ENCODE measurements at places on chromosomes 5 and 9.
A peak's percentile ranks its signal among the peaks of the same experiment; 100 is the strongest.

DNA sequence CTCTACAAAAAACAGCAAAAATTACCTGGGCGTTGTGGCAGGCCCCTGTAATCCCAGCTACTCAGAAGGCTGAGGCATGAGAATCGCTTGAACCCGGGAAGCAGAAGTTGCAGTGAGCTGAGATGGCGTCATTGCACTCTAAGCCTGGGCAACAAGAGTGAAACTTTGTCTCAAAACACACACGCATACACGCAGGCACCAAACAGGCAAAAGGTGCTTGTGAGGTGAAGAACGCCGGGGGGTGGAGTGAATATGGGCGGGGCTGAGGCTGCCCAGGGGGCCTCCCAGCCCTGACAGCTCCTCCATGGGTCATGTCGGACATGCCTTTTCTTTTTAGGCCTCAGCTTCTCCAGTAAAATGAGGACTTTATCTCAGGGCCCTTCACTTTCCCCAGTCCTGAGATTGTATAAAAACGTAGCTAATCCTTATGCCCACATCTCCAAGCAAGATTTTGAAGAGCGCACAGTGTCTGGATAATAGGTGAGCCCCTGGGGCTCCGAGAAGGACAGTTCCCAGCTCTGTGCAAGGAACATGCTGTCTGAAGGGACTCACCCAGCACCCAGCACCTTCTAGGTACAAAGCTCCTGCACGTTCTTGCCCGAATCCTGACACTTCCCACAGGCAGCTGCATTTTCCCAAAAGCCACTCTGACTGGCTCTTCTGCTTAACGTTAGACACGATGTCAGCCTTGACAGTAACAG lies 168.3 kb downstream of the COL23A1 start:
- no peaks in the 10 kb centered on the region for H3K4me1 ChIP-seq
- no peak overlapping the region for H3K4me3 ChIP-seq
- H3K36me3 ChIP-seq: no peaks in the 10 kb centered on the region
- no peak for DNase-seq
- H3K27ac ChIP-seq: no peak overlapping the region
- no peaks in the 10 kb centered on the region for H3K27me3 ChIP-seq

- H3K27ac ChIP-seq: no peak overlapping the region
- no peaks in the 10 kb centered on the region for H3K36me3 ChIP-seq
- H3K4me1 ChIP-seq: peaks cover 7% of the 10 kb centered on the region
- peak; percentile 32 for DNase-seq
- no peaks in the 10 kb centered on the region for H3K27me3 ChIP-seq
Observed at GRCh38 chr5:134132372-134133187, 18.1 kb downstream of the TCF7 start.

GRCh38 chr9:75369989-75370388 lies 281.7 kb downstream of the OSTF1 start:
- no peak overlapping the region for H3K4me3 ChIP-seq
- H3K4me1 ChIP-seq: no peaks in the 10 kb centered on the region
- H3K27me3 ChIP-seq: no peaks in the 10 kb centered on the region
- no peak for DNase-seq
- no peak overlapping the region for H3K27ac ChIP-seq

DNA sequence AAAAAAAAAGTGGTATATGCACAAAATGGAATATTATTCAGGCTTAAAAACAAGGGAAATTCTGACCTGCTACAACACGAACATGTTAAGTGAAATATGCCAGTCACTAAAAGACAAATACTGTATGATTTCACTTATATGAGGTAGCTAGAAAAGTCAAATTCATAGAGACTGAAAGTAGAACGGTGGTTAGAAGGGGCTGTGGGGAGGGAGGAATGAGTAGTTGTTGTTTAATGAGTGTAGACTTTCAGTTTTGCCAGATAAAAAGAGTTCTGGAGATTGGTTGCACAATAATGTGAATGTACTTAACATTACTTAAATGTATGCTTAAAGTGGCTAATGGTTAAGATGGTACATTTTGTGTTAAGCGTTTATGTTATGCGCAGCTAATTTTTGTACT lies 79.5 kb upstream of the IL12B start:
- no peak for DNase-seq
- H3K27me3 ChIP-seq: no peaks in the 10 kb centered on the region
- no peaks in the 10 kb centered on the region for H3K4me1 ChIP-seq
- no peak overlapping the region for H3K4me3 ChIP-seq

DNA sequence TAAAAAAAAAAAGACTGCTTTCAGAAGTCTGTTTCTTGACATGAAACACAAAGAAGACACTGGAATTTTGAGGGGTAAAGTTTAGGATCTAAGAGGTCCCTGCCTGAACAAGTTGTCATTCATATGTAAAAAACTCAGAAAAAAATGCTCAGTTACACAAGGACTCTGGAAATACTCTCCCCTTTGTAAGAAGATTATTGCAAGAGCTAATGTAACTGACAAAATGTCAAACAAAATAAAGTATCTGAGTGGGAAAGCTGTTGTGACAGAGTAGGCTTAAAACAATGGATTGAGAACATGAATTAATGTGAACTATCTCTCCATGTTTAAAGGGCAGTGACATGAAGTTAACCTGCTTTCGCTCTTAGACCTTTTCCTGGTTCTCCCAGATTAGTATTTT lies 416.7 kb upstream of the TYRP1 start:
- H3K36me3 ChIP-seq: no peaks in the 10 kb centered on the region
- no peaks in the 10 kb centered on the region for H3K4me1 ChIP-seq
- DNase-seq: no peak
- H3K27me3 ChIP-seq: no peaks in the 10 kb centered on the region
- H3K4me3 ChIP-seq: no peak overlapping the region

- no peaks in the 10 kb centered on the region for H3K27me3 ChIP-seq
- no peak for DNase-seq
- H3K4me3 ChIP-seq: no peak overlapping the region
- no peaks in the 10 kb centered on the region for H3K36me3 ChIP-seq
- H3K4me1 ChIP-seq: no peaks in the 10 kb centered on the region
- H3K27ac ChIP-seq: no peak overlapping the region
Observed at GRCh38 chr9:118578467-118578866, 790.8 kb downstream of the BRINP1 start.

- no peaks in the 10 kb centered on the region for H3K27me3 ChIP-seq
- no peaks in the 10 kb centered on the region for H3K36me3 ChIP-seq
- no peak for DNase-seq
- H3K27ac ChIP-seq: no peak overlapping the region
Observed at GRCh38 chr5:88401228-88401627, 132.6 kb upstream of the TMEM161B start.

GRCh38 chr5:15679161-15679560 lies 179.2 kb downstream of the FBXL7 start:
- H3K27ac ChIP-seq: no peak overlapping the region
- H3K36me3 ChIP-seq: no peaks in the 10 kb centered on the region
- H3K27me3 ChIP-seq: no peaks in the 10 kb centered on the region

GRCh38 chr5:43038496-43038989 lies 1.6 kb downstream of the ANXA2R start:
- H3K36me3 ChIP-seq: no peaks in the 10 kb centered on the region
- peak overlapping the region; percentile 30 for H3K4me3 ChIP-seq
- no peak overlapping the region for H3K27ac ChIP-seq
- peaks cover 4% of the 10 kb centered on the region for H3K27me3 ChIP-seq

GRCh38 chr9:89505048-89505447 lies 7.1 kb upstream of the SEMA4D start:
- H3K4me1 ChIP-seq: no peaks in the 10 kb centered on the region
- H3K27ac ChIP-seq: no peak overlapping the region
- no peak for DNase-seq
- H3K4me3 ChIP-seq: no peak overlapping the region
- no peaks in the 10 kb centered on the region for H3K27me3 ChIP-seq
- H3K36me3 ChIP-seq: no peaks in the 10 kb centered on the region

DNA sequence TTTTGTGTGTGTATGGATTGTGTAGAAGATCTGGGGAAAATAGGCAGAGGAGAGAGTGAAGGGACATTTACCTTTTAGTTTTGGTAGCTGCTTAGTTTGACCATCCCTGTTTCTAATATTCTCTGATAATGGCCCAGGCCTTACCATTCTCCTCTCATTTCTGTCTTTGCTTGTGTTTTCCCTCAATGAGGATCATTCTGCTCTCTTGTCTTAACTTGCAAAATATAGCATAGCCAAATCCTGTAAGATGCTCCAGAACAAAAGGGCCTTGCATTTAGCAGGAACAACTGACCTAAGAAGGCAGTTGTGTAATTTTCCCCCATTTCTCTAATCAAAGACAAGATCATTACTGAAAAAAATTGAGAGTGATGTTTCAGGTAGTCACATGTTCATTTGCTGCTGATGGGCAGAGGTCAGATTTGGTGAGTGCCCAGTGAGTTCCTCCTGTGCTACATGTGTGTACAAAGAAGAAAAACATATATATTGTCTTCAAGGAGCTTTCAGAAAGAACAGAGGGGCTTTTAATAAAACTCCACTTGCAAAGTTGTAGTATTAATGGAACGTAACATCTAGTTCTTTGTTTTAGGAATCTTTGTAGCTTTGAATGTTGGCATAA lies 139.5 kb downstream of the KDM4C start:
- H3K4me3 ChIP-seq: no peak overlapping the region
- H3K27me3 ChIP-seq: no peaks in the 10 kb centered on the region
- no peak overlapping the region for H3K27ac ChIP-seq
- H3K4me1 ChIP-seq: peaks cover 12% of the 10 kb centered on the region
- DNase-seq: no peak

DNA sequence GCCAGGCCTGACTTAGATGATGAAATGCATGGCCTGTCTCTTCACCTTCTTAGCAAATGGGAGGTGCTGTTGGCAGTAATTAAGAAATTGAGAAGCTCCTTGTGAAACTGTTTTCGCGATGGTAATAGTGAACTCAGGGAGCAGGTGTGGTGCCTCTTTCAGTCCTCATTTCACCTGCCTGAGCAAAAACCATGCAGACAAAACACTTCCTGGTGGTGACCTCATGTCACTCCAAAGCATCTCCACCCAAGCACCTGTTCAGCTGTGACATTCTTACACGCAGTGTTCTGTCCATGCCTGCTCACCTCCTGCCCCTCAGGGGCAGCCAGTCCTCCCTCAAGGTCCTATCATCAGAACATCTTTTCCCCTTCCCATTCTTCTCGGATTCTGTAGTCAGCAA lies 146.5 kb downstream of the CD180 start:
- H3K27me3 ChIP-seq: no peaks in the 10 kb centered on the region
- DNase-seq: no peak
- no peaks in the 10 kb centered on the region for H3K4me1 ChIP-seq
- H3K27ac ChIP-seq: no peak overlapping the region

DNA sequence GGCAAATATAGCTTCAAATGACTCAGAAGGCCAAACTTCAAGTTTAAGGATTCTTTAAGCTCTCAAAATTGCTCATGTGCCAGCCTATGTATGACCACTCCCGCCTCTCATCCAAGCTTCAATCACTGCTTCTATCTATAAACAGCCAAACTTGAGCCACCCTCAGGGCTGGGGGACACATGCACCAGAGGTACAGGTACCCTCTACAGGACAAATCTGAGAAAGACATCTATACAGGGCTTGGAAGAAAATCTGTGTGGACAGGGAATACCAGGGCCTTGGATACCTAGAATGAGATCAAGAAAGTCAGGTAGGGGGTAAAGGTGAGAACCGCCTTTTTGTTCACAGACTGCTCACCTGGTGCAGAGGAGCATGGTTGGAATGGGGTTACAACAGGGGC lies 217.9 kb downstream of the ATPSCKMT start:
- DNase-seq: no peak
- no peak overlapping the region for H3K4me3 ChIP-seq

DNA sequence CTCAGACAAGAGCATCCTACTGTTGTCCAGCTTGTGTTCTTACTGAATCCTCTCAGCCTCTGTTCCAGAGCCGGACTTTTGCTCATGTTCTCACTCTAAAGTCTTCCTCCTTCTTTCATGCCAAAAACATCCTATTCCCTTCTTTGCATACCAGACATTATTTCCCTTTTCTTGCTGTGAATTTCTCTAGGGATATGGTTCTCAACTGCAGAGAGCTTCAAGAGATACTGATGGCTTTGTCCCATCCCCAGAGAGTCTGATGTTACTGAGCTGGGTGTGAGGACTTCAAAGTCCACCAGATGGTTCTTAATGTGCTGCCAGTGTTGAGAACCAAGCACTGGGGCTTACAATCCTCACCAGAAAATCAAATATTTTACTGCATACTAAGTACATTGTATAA lies 98.6 kb upstream of the FER start:
- H3K4me1 ChIP-seq: no peaks in the 10 kb centered on the region
- no peaks in the 10 kb centered on the region for H3K36me3 ChIP-seq
- H3K27me3 ChIP-seq: no peaks in the 10 kb centered on the region
- DNase-seq: no peak
- H3K4me3 ChIP-seq: no peak overlapping the region

DNA sequence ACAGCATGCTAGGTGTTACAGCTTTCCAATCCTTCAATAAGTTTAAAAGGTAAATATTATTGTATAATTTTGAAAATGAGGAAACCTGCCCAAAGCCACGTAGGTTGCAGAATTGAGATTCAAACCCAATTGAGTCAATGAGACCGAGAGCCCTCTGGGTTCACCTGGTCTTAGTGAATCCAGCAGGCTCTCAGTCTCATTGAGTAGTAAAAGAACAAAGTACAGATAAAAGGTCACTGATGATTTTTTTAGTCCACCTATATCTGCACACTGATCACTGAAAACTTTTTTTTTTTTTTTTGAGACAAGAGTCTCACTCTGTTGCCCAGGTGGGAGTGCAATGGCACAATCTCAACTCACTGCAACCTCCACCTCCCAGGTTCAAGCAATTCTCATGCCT lies 27.2 kb downstream of the PLPP1 start:
- H3K4me1 ChIP-seq: peaks cover 49% of the 10 kb centered on the region
- H3K4me3 ChIP-seq: no peak overlapping the region
- no peak for DNase-seq
- H3K27ac ChIP-seq: no peak overlapping the region
- no peaks in the 10 kb centered on the region for H3K36me3 ChIP-seq

DNA sequence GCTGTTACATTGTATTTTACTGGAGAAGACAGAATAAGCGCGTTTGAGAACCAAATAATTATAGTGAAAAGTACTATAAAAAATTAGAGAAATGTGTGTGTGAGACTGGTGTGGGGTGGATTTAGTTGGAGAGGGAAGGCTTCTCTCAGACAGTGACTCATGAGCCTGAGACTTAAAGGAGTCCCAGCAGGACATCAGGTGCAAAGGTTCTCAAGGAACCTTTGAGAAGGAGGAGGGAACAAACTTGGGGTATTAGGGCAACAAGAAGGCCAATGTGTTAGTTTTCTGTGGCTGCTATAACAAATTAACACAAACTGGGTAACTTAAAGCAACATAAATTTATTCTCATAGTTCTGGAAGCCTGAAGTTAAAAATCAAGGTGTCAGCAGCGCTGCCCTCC lies 4.9 kb downstream of the DDX4 start:
- H3K4me1 ChIP-seq: peaks cover 3% of the 10 kb centered on the region
- no peaks in the 10 kb centered on the region for H3K27me3 ChIP-seq
- H3K36me3 ChIP-seq: no peaks in the 10 kb centered on the region
- no peak overlapping the region for H3K27ac ChIP-seq
- no peak for DNase-seq

- H3K4me3 ChIP-seq: no peak overlapping the region
- H3K27ac ChIP-seq: no peak overlapping the region
- H3K36me3 ChIP-seq: no peaks in the 10 kb centered on the region
- no peaks in the 10 kb centered on the region for H3K27me3 ChIP-seq
- H3K4me1 ChIP-seq: no peaks in the 10 kb centered on the region
Observed at GRCh38 chr5:137582218-137582617, 83.1 kb upstream of the SPOCK1 start.

- no peaks in the 10 kb centered on the region for H3K36me3 ChIP-seq
- H3K27ac ChIP-seq: no peak overlapping the region
- no peak overlapping the region for H3K4me3 ChIP-seq
- no peaks in the 10 kb centered on the region for H3K4me1 ChIP-seq
Observed at GRCh38 chr5:107615299-107615817, 55.4 kb downstream of the EFNA5 start.

GRCh38 chr5:17361331-17361730 lies 136.7 kb upstream of the TAF11L2 start:
- no peaks in the 10 kb centered on the region for H3K27me3 ChIP-seq
- no peak overlapping the region for H3K4me3 ChIP-seq
- DNase-seq: no peak
- H3K27ac ChIP-seq: no peak overlapping the region
- no peaks in the 10 kb centered on the region for H3K36me3 ChIP-seq
